Urinary bladder (tissue), 4 donors: ENCODE measurements at places on chromosomes 11 and 22. TPM values are rescaled to one million over a fixed set of nuclear protein-coding genes. Genes with fewer than 3 reads are reported as not detected.
A peak's percentile ranks its signal among the peaks of the same experiment; 100 is the strongest.

Gene FOLR1
- 1.1 TPM for total RNA-seq

Gene SLC29A2
- 1.1 TPM for total RNA-seq

Gene ZNF70
- 9.9 TPM for total RNA-seq

Gene IGLL1
- total RNA-seq: not detected

Gene C1QTNF4
- 3.5 TPM for total RNA-seq

Gene ARFIP2
- total RNA-seq: 25.6 TPM

Gene IGSF22
- 0.21 TPM for total RNA-seq

Gene MS4A3
- 0.69 TPM for total RNA-seq

Gene TSPAN32
- 1.9 TPM for total RNA-seq

Gene OR10A2
- total RNA-seq: not detected

Gene CRYBB3
- total RNA-seq: not detected

Gene CDHR5
- not detected for total RNA-seq

Gene LAMTOR1
- total RNA-seq: 32.4 TPM

Gene AMPD3
- total RNA-seq: 5.2 TPM

Gene LAYN
- 19.2 TPM for total RNA-seq

Gene RIC3
- 7.2 TPM for total RNA-seq

DNA sequence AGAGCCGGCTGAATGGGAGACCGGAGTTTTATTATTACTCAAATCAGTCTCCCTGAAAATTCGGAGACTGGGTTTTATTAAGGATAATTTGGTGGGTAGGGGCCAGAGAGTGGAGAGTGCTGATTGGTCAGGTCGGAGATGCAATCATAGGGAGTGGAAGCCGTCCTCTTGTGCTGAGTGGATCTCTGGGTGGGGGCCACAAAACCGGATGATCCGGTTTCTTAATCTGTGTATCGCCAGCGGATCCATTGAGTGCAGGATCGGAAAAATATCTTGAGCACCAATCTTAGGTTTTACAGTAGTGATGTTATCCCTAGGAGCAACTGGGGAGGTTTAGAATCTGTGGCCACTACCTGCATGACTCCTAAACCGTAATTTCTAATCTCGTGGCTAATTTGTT, 886 bp upstream of the NIPSNAP1 start:
- DNase-seq: no peak

DNA sequence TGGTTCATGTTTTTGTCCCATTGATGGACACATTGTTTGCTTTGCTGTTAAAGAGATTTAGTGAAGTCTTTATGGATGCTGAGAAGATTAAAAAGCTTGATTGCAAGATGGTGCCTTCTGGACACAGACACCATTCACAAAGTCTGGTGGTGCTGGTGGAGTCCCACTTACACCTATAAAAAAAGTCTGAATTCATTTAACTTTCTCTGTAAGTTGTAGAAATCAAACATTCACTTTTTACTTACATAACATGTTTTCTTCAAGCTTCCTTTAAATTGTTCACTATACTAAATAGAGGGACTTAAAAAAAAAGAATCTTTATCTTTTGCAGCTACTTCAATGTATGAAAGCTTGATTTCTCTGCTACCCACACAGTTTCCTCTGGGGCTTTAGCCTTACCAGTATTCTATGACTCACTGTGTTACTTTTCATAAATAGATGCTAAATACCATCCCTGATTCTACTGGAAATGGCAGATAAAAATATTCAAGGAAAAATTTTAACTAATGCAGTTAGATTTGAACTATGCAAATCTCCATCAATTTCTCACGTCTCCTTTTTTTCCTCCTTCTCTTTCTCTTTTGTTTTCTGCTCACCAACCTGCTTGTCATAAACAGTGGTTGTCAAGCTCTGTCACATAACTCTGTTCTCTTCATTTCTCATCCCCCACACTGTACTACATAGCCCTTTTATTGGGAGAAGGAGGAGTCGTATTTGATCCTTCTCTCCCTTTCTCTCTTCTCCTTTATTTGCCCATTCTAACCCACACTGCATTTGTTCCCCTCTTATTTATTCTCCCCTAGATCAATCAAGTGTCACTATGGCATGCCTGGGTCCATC, 89.7 kb downstream of the FAM76B start:
- no peak for DNase-seq

- no peak for DNase-seq
Measured at GRCh38 chr11:100203789-100204188, 483.3 kb upstream of the ARHGAP42 start.

GRCh38 chr22:26671317-26672059, 14.1 kb downstream of the MIAT start:
- no peak for DNase-seq

DNA sequence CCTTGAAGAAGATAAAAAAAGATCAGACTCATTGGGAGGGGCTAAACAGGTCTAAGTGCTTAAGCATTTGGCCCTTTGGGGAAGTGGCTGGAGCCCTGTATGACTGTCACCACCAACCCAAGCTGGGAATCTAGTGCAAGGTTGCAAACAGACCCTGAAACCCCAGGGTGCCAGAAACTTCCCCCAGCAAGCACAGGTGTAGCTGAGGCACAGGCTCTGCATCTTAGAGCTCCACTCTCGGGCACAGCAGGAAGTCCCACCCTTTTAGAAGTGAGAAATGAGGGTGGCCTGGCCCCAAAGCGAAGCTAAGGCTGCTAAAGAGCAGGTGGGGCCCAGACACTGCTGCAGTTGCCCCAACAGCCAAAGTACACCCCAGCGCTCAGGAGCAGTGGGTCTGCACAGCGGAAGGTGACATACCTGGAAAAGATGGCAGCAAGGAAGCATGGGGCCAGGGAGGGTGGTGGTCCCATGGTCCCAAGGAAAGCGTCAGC, 5.8 kb upstream of the KDM2A start:
- no peak for DNase-seq

GRCh38 chr22:36383110-36383581, 4.6 kb downstream of the MYH9 start:
- no peak for DNase-seq

DNA sequence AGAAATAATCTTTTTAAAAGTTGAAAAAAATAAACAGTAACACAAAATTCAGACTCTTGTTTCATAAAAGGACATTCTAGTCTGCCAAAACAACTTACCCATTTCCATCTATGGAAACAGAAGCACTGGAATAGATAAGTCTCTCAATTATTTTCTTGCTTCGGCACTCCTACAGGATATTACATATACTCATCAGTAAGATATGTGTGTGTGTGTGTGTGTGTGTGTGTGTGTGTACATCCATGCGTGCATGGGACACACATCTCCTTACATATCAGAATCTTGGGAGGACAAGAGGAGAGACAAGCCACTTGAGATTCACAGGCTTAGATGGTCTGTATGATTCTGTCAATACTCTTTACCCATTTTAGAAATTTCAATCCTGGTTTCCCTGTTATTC, 144.6 kb downstream of the ATG16L2 start:
- no peak for DNase-seq

- DNase-seq: no peak
Measured at GRCh38 chr11:293271-293851, 4.4 kb downstream of the PGGHG start.

GRCh38 chr11:116930586-116930985, 93.2 kb upstream of the APOA1 start:
- no peak for DNase-seq

DNA sequence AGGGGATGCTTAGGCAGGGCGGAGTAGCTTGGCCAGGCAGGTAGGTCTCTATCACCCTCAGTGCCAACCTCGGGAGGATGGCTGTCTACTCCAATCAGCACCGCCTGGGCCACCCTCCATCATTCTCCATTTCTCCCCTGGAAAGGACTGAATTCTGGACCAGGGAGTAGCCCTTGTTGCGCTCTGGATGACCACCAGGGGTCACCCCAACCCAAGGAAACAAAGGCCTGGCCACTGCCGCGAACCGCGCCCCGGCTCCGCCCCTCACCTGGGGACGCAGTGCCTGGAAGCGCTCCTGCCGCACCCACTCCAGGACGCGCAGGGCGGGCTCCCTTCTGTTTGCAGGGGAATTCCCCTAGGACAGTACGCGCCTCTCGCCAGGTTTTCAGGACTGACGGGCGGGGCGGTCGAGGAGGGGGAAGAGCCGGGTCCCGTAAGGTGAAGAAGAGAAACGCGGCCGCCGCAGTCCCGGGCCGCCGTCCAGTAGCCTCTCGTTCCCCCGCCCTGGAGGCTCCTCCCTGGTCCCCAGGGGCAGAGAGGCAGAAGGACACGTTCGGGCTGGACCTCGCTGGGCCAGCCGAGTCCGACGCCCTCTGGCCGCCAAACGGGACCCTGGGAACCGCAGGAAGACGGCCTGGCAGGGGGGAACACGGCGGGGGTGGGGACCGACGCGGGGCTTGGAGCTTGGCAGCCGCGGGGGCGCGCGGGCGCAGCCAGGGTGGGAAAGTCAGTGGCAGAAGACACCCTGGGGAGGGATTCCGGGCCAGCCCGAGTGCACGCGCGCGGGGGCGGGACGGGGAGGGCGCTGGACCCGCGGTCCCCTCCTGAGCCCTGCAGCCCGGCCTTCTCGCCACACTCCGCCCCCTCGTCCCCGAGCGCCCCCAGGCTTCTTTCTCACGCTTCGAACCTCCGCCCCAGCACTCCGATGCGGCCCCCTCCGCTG, 7.1 kb downstream of the SCN4B start:
- peak; percentile 51 for DNase-seq

GRCh38 chr22:19811811-19812771, 42.6 kb downstream of the GNB1L start:
- DNase-seq: no peak

DNA sequence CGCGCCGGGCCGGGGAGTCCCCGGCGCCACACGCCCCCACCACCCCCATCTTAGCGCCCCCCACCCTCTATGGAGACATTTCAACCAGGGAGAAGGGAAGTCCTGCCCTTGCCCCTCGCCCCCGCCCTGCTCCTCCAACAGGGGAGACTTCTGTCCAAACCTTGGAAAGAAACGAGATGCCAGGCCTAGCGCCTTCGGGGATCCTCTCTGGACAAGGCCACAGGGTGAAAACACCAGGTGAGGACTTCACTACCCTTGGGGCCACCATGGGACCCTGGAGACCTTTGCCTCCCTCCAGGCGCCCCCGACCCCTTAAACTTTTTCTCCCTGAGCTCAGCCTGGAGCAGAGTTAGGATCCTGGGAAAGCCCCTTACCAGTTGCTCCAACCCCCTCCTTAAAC, 11.6 kb upstream of the NPAS4 start:
- DNase-seq: no peak

GRCh38 chr22:43395086-43395695, 16.6 kb upstream of the MPPED1 start:
- DNase-seq: no peak

DNA sequence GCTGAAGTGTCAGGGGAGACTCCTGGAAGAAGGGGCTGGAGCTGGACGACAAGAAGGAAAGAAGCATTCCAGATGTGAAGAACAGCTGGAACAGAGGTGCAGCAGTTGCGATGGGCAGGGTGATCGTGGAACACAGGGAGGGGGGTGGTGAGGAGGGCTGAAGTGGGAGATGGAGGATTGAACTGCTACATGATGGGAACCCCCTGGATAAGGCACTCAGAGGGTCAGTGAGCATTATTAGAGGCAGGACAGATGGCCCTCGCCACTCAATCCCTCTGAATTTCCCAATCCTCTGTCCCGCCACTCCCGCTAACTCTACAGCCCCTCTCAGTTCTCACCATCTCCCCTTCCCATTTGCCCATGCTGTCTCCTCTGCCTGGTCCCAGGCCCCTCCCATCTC, 14.0 kb downstream of the SERPINH1 start:
- no peak for DNase-seq

DNA sequence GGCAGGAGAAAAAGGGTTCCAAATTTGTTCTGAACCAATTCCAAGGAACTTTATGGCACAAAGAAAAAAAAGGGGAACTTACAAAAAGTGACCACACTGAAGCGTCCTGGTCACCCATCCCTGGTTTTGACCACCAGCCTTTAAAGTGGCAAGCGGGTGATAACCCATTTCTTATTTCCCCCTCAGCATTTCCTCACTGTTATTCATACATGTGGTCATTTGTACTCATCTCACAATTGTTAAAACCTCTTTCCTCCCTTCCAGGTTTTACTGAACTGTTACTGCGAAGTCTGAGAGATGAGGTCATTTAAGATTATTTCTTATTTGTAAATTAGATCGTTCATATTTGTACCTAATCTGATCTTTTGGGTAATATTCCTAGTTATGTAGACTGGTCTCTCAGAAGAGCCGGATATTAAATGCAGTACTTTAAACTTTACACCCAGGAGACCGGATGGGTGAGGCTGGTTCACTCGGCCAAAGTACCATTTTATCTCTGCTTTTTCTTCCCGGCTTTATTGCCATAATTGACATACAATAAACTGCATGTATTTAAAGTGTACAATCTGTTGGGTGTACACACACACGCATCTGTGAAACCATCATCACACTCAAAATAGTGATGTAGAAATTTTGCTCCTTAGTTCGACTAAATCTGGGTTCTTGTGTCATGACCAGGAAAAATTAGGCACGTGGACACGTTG, 47.0 kb downstream of the CDPF1 start:
- DNase-seq: no peak

GRCh38 chr11:12319461-12319951, 57.9 kb upstream of the PARVA start:
- peak; percentile 45 for DNase-seq
